ENCODE measurements at places on chromosomes 6 and 20.

GRCh38 chr20:1364106-1364505 lies 28.7 kb downstream of the FKBP1A start:
- DNase-seq, result no peak

DNA sequence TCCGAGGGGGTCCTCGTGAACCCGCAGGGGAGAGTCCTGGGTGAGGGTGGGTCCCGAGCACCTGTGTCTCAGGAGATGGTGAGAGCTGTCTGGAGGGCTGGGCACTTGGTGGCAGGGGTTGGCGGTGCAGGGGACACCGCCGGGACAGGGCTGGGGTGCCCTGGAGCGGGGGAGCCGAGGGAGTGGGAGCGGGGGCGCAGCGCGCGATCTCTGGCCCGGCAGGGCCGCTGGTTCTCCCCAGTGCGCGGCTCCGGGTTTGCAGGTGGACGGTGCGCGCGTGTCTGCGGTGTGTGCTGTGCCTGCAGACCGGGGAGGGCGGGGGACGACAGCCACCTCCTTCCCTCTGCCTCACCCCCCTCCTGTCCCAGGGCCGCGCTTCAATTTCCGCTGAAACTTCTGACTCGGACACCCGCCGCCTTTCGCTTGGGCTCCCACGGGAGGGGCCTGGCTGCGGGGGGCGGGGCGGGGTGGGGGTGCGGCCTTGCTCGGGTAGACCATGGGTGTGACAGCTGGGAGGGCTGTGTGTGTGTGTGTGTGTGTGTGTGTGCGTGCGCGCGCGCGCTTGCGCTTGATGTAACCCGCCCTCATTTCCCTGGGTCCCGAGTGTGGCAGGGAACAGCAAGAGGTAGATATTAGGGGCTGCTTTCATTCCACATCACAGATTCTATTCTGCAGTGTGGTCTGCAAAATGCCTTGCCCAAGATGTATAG lies 1.2 kb downstream of the TRIB3 start:
- peak; percentile 89 for DNase-seq

GRCh38 chr6:12148317-12148801 lies 136.2 kb downstream of the HIVEP1 start:
- DNase-seq, result no peak

DNA sequence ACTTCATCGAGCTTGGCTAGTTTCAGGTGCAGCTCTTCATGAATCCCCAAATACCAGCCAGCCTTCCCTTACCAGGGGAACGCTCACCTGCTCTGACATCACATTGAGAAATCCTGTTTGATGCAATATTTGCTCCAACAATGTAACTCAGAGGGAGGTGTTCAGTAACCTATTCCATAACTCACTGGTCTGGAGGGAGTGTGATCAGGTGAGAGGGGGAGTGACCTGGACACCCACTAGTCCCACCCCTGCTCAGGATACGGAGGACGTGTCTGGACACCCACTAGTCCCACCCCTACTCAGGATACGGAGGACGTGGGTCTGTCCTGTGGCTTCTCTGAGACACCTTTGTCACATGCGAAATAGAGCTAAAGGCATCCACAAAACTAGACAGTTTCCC lies 70.3 kb downstream of the HUS1B start:
- no peak for DNase-seq

Measured in T-helper 1 cell (primary cell).